Left renal pelvis (tissue), 4 donors: ENCODE measurements at places on chromosomes 16 and 17.

- DNase-seq, result no peak
Observed at GRCh38 chr17:74466111-74466827, at the start of gene CD300A. CD300A (plus strand) TSS chr17:74466634; CDS start chr17:74466704, 70 bp downstream.

DNA sequence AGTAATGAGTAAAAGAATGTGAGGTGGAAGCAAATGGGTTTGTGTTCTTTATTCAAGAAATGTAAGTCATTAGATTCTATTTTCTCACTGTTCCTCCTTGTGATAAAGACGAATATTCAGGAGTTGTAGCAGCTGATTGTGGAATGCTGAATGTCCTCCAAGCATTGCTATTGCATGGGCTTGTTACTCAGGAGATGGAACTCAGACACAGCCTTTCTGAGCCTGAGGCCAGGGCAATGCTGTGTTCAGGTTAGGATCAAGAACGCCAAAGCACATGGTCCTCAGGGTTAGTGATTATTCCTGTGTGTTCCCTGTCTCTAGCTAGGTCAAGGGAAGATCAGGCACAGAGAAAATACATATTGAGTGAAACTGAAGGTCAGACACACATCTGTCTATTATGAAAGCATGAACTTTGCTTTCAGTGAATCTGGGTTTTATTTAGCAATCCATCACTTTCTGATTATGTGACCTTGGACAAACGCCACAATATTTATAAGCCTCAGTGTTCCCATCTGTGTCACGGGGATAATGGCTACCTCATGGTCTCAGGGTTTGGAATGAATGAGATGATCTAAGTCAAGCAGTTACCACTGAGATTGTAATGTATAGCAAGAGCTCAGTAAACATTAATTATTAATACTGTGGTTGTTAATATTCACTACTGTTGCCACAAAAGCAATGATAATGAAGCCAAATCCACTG is 426.8 kb upstream of the DYNLRB2 start:
- DNase-seq, result no peak

DNA sequence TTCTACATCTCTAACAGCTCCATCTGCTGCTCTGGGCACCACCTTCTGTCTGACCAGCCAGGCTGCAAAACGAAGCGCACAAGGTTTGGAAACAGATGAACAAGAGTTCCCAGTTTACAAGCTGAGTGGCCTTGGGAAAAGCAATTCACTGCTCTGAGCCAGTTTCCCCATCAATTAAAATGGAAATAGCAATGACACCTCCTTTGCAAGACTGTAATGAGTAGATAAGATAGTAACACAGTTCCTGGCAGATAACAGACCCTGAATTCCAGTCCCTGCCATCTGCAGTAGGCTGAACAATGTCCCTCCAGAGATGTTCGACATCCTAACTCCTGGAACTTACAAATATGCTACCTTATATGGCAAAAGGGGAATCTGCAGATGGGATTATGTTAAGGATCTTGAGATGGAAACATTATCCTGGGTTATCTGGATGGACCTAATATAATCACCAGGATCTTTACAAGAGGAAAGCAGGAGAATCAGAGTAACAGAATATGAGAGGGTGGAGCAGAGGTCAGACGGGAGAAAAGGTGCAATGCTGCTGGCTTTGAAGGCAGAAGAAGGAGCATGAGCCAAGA is 27.9 kb downstream of the CPPED1 start:
- no peak for DNase-seq

GRCh38 chr17:27466743-27467375 is 10.6 kb downstream of the KSR1 start:
- DNase-seq, result no peak

DNA sequence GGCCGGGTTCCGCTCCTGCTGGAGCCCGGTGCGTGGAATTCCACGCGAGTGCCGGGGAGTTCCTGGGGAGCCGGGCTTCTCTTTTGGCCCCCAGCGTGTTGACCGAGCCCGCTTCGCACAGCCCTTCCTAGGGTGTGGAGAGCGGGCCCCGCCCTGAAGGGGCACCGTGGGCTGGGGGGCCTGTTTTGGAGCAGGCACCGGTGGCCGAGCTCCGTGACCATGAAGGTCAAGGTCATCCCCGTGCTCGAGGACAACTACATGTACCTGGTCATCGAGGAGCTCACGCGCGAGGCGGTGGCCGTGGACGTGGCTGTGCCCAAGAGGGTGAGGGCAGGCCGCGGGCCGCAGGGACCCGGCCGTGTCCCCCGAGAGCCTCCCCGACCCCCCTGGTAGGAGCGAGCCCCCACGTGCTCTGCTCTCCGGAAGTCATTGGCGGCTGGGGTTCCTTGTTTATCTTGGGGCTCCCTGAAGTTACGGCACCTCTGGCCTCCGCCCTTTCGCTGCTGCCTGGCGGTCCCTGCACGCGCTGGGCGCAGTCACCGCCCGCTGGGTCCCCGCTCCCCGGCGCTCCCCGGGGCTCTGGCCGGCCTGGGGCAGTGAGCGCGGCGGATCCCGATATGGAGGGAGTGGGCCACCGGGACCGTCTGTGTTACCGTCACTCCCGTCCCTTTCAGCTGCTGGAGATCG is 528 bp downstream of the HAGHL start:
- DNase-seq, result no peak

GRCh38 chr17:36661047-36661666 is 59.8 kb downstream of the MRM1 start:
- DNase-seq, result no peak

DNA sequence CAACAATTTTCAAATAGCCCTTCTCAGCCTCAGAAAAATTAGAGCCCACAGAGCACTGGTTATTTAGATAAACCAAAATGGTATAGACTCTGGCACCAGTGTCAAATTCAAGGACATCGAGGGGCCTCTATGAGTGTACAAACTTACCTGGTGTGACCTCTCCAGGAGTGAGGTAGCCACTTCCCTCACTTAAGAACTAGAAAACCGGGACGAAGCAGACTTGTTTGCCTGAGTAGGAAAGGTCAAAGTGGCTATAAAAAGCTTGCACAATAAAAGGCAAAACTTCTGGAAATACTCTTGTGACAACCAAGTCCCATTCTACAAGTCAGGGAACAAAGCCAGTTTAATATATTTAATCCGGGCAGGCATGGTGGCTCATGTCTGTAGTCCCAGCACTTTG is 39.2 kb upstream of the PRSS54 start:
- no peak for DNase-seq

DNA sequence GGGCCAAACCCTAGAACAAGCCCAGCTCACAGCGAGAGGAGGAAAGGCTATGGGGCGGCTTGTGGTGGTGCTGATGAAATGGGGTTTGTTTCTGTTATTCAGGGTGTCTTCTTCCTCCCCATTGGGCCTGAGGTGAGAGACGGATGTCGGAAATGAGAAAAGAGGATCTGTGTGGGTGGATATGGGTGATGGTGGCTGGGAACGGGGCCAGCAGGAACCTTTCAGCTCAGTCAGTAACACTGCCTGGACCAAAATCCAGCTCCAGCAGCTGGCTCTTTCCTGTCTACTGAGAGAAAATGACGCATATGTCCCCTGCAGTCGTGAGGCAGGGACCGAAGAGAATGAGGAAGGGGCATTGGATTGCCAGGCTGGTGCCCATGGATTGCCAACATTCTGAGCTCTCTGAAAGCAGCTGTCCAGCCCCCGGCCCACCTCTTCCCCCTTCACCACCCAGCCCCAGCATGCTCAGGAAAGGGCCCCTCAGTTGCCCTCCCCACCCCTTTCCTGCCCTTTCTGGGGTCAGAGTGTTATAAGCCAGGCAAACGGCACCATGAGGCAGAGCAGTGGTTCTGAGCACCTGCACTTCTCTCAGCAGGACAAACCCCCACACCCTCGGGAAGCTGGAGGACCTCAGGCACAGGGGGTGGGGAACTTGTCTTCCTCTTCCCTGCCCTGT is 4.0 kb downstream of the MYH3 start:
- no peak for DNase-seq

GRCh38 chr17:57242148-57242547 is 14.2 kb upstream of the MSI2 start:
- no peak for DNase-seq

DNA sequence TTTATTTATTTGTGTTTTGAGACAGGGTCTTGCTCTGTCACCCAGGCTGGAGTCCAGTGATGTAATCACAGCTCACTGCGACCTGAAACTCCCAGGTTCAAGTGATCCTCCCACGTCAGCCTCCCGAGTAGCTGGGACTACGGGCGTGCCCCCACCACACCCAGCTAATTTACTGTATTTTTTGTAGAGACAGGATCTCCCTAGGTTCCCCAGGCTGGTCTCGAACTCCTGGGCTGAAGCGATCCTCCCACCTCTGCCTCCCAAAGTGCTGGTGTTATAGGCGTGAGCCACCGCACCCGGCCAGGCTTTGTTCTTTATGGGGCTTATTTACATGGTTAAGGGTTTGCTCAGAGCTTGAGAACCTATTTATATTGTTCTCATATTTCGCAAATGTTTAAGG is 5.8 kb upstream of the MEIOB start:
- no peak for DNase-seq

GRCh38 chr16:61871837-61872777 is 164.1 kb downstream of the CDH8 start:
- no peak for DNase-seq

GRCh38 chr16:15765880-15766279 is 90.9 kb downstream of the MYH11 start:
- DNase-seq, result no peak

DNA sequence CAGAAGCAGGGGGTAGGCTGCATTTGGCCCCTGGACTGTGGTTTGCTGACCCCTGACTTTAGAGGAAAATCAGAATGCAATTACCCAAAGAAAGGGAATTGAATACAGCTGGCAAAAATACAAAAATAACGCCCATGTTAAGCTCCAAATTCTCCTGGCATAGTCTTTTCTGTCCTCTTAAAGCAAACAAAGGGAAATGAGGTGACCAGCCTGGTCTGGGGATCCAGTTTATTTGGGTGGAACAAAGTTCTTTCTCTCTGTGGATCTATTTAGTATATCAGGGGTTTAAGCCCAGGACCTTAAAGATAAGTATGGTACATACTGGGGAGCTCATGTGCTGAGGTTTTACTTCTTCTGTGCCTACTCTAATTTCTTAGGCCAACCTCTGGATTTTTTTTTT is 23.5 kb downstream of the DNAJA2 start:
- no peak for DNase-seq

DNA sequence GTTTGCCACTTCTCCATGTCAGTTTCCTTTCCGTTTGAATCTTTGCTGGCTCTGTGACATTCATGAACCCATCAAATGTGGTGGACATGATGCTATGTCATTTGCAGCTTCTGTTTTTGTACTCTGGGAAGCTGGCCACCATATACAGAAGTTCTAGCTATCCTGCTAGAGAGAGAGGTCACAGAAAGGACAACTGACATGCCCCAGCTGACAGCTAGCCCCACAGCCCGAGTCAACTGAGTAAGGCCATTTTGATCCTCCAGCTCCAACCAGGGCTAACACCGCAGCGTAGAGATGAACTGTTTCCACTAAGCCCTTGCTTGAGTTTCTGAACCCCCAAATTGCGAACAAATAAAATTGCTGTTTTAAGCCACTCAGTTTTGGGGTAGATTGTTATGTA is 33.8 kb downstream of the CCDC42 start:
- no peak for DNase-seq

DNA sequence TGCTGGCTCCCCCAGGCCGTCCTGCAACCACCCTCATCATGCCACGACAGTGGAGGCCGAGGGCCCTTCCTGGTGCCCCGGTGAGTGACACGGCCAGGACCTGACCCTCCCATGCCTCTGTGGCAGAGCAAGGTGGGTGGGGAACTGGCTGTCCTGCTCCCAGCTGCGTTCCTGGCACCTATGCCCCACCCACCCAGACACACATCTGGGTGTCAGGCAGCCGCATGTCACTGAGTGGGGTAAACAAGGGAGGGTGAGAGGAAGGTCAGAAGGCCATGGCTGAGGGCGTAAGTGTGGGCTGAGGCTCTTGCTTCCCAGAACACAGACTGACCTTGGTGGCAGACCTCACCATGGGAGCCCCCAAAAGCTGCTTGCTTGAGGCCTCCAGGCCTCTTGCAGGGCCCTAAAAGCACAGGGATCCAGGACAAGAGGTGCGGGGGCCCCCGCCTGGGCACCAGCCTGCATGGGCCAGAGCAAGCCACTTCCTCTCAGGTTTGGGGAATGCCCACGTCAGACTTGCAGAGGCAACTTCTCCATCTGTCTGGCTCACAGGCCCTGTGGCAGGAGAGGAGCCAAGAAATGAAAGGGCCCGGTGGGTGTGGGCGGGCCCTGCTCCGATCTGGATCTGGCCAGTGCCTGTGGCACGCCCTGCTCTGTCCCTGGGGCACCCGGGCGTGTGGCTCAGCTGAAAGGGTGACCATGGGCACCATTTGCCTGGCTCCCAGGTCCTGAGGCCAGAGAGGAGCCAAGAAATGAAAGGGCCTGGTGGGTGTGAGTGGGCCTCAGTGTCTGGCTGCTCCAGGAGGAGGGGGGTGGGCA is 3.9 kb upstream of the CCDC57 start:
- DNase-seq, result no peak

GRCh38 chr17:82794781-82795482 is 43.1 kb downstream of the TBCD start:
- DNase-seq, result no peak

DNA sequence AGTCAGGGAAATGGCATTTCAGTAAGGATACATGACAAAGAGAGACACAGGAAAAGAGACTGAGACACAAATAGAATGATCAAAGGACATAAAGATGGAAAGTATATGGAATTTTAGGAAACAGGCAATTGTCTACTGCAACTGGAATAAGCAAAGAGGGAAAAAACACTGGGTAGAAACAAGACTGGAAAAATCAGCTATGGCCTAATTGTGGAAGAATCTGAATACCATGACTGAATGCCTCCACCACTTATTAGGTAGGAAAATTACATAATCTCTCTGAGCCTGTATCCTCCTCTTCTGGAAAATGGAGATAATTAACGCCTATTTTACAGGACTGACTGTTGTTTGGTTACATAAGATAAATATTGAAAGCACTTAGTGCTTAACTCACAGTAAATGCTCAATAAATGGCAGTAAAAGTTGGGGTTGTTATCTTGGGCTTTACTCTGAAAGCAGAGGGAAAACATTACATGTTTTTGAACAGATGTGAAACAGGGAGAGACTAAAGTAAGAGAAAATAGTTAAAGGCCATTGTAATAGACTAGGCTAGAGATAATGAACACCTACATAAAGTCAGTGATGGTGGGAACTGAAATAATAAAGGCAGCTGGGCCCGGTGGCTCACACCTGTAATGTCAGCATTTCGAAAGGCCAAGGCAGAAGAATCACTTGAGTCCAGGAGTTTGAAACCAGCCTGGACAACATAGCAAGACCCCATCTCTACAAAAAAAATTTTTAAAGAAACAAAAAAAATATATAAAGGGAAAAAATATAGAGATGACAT is 63.5 kb upstream of the C17orf78 start:
- DNase-seq, result no peak
